ENCODE measurements at places on chromosomes 7 and 10.

DNA sequence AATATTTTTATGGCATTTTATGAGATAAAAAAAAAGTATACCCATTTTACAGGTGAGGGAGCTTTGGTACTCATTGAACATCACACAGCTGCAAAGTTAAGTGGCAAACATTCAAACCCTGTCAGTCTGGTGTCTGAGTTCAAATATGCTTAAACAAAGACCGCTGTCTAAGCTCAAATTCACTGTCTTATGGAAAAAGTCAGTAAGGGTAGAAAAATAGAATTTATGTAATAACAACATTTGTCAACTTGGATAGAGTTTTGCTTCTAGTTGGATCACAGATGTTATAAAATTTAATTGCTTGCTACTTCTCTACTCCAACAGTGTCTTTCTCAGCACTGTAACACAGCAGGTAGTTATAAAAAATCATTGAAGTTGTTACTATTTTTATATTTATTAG, 161.7 kb upstream of the CSTF2T start:
- DNase-seq, result no peak

GRCh38 chr7:22997871-22998518, 15.9 kb downstream of the HYCC1 start:
- no peak for DNase-seq

GRCh38 chr7:652881-653280, 73.6 kb upstream of the DNAAF5 start:
- DNase-seq, result no peak

DNA sequence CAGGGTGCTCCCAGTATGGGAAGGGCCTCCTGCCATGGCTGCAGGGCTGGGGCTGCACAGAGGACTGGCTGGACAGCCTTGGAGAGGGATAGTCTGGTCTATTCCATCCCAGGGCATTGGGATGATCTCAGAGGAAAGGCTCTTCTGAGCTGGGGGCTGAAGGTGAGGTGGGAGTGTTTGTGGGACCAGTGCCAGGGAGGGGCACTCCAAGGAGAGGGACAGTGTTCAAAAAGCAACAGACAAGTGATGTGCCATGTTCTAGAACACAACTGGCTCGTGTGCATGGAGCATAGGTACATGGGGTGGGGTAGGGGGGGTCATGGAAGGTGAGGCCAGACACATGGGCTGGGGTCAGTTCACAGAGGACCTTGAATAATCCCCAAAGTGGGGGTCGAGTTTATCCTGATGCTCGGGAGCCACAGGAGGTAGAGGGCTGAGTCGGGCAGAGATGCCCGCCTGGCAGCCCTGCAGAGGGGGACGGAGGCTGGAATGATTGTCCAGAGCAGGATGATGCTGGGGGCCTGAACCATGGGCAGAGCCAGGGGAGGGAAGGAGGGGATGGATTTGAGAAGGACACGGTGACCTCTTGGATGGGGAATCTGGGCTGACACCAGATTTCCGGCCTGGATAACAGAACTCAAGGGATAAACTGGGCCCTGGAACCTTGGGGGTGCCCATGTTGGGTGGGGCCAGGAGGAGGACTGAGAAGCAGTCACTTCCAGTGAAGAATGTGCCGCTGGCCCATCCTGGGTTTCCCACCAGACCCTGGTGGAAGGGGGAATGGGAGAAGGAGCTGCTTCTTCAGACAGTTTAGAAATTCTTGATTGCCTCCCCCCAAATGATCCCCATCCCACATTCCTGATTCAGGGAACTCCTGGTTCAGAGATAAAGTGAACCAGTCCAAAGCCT, 50.4 kb downstream of the NEURL1 start:
- no peak for DNase-seq

DNA sequence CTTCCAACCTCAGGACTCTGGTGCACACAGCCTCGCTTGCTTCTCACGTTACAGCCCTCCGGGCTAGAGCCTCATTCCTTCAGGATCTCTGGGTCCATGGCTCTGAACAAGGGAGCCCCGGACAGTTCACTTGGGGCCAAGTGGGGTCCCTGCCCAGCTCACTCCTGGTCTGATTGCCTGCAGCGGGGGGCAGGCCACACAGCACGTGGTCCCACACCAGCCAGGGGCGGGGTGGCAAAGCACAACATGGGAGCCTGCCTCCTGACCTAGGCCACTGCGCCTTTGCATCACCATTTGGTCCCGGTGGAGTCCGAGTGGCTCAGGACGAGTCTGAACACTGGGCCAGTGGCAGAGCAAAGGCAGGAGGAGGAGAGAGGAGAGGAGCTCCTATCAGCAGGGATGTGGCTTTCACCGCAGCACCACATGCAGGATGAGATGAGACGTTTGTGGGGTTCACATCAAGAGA, 13.4 kb upstream of the CRYGN start:
- no peak for DNase-seq

DNA sequence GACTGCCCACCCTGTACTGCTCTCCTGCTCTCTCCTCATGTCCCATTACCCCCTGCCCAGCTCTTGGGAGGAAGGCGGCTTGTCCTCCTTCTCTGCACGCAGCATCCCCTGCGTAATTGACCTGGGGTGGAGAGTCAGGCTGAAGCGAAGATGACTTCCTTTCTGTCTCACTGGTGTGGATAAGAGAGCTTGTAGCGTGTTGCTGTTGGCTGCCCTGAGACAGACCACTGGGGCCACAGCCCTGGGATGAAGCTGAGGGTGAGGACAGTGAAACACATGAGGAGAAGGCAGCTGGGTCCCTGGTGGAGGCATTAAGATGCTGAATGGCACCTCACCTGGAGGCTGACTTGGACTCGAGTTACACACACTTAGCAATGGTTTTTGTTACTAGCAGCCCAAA, 310.3 kb upstream of the ZNF32 start:
- DNase-seq, result no peak

- DNase-seq, result no peak
These were observed 31.2 kb downstream of the TSPAN14 start for GRCh38 chr10:80485076-80485945.

DNA sequence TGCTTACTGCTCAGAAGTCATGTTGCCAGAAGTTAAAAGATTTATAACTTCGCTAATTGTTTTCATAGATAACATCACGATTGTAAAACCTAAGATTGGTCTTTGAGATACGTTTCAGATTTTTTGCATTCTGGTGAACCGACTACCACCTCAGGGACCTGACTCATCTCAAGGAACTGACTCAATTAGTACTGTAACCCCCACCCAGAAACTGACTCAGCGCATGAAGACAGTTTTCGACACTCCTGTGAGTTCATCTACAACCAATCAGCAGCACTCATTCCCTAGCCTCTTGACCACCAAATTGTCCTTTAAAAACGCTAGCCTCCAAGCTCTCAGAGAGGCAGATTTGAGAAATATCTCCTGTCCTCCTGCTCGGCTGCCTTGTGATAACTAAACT, 72.3 kb downstream of the ELMO1 start:
- DNase-seq, result no peak

DNA sequence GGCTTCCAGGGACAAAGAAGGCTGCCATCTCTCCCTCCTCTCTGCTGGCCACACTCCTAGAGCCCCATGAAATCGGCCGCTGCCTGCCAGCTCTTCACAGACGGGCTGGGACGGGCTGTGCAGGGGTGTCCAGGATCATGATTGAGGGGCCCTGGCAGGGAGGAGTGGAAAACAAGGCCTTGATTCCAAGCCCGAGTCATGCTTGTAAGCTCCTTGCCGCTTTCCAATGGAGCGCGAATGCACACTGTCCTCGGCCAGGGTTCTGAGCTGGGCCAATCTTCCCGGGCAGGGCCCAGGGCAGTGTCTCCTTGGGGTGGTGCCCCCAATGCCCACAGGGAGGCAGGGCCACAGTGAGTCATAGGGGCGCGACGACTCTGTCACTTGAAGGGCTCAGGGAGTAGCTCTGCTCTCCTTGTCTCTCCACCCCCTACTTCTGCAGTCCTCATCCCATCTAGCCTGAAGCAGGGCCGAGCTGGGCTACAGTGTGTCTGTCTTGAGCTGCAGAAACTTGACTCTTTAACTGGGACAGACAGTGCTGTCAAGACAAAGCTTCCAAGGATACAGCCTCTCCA, 186.2 kb upstream of the SVIL start:
- no peak for DNase-seq

DNA sequence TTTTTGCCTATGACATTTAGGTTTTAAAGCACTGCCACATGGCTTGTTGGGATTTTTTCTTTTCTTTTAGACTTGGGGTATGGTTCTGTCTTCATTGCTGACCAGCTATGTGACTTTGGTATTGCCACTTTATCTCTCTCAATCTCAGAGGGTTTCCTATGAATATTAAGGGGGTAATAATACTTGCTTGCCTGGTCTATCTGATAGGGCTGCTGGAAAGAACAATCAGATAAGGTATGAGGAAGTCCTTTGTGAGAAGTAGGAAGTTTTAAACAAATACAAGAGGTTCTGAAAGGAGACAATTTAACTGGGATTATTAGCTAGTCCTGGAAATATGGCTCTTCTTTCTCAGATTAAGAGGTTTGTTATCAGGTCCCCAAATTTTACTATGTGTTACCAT, 80.8 kb downstream of the ZNF92 start:
- no peak for DNase-seq

DNA sequence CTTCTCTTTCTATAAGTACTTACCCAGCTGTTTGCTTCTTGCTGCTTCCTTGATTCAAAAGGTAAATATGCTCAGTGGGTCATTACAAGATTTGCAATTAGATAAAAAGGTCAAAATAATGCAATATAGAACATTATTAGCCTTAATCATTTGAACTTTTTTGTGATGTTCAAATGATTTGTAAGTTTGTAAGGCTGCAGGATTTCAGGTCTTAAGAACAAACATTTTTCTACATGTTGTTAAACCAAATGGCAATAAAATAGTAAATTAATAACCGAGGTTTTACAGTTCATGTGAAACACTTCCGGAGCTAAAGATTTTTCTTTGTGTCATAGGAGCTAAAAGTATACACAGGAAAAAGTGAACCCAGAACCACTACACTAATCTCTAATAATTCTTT, 16.2 kb upstream of the SCIN start:
- no peak for DNase-seq

GRCh38 chr10:46528675-46529615, 27.5 kb downstream of the GPRIN2 start:
- no peak for DNase-seq

DNA sequence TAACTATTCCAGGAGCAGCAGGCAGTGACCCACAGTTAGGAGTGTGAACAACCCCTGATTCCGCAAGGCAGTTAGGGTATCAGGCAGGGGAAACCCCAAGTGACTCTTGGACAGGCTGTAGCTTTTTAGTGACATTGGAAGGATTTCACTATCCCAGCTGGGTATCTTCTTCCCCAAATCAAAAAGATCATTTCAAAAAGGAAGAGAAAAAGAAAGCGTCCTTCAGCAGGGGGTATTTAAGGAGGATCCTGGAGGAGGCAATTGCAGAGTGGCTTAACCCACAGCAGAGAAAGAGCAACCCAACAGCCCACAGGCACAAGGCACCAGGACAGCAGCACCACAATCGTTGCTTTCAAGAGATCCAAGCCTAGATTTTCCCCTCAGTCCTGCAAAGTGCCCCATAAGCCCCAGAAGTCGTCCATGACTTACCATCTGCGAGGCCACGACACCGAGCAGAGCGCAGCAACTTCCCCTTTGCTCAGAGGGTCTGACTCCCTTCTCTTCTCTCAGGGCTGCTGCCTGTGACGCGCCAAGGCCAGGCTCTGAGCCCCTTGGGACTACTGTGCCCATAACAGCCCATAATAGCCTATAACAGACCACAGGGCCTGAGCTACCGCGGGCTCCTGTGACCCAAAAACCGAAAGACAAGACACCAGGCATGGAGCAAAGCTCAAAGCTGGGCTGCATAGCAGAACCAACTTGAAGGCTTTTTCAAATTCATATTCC, 19.8 kb downstream of the PIK3AP1 start:
- no peak for DNase-seq

- no peak for DNase-seq
These were observed 163.6 kb downstream of the CAMK1D start for GRCh38 chr10:12513003-12513365.

- no peak for DNase-seq
These were observed 290.7 kb downstream of the KLF6 start for GRCh38 chr10:3494131-3494837.

- DNase-seq, result no peak
These were observed 348.7 kb downstream of the EXOC4 start for GRCh38 chr7:133601617-133602016.

DNA sequence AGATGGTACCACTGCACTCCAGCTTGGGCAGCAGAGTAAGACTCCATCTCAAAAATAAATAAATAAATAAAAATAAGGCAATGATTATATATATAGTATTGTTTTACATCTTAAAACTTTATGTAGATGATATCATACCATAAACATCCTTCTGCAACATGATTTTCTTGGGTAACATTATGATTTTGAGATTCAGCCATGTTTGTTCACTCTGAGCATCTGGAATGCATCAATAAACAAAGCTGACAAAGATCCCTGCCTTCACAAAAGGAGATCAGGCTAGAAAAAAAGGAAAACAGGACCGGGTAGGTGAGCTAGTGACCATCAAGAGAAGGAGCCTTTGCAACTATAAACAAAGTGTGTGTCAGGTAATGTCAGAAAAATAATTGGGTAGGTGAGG, 31.9 kb upstream of the KAT6B start:
- no peak for DNase-seq

DNA sequence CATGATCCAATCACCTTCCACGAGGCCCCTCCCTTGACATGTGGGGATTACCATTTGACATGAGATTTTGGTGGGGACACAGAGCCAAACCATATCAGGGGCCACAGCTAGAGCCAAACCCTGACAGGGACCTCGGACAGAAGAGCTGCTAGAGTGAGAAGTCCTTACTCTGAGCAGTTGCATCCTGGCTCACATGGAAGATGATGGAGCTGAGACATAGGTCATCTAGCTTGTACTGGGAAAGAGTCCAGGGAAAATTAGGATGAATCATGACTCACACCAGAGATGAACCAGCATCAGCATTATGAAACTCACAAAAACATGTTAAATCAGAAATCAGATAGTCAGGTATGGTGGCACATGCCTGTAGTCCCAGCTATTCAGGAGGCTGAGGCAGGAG, 12.8 kb upstream of the FMC1 start:
- DNase-seq, result no peak

DNA sequence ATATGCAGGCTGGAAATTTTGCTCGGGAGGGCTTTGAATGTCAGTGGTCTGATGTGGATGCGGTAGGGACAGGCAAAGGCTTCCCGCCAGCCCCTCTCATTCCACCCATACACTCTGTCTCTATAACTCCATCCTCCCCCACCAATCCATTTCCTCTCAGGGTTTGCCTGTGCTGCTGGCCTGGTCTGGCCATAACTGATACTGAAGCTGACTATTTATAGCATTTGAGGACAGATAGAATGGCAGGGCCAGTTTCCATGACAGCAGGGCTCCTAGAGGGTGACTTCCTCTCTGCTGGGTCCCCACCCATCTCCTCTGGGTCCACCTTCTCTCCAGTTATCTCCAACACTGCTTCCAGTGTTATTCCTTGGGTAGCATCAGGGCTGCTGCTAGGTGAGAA, 6.6 kb upstream of the PDLIM1 start:
- DNase-seq, result no peak
